Ovary (tissue), 10 donors: ENCODE measurements at places on chromosomes 11 and 22. TPM values are rescaled to one million over a fixed set of nuclear protein-coding genes. Genes with fewer than 3 reads are reported as not detected.

DNA sequence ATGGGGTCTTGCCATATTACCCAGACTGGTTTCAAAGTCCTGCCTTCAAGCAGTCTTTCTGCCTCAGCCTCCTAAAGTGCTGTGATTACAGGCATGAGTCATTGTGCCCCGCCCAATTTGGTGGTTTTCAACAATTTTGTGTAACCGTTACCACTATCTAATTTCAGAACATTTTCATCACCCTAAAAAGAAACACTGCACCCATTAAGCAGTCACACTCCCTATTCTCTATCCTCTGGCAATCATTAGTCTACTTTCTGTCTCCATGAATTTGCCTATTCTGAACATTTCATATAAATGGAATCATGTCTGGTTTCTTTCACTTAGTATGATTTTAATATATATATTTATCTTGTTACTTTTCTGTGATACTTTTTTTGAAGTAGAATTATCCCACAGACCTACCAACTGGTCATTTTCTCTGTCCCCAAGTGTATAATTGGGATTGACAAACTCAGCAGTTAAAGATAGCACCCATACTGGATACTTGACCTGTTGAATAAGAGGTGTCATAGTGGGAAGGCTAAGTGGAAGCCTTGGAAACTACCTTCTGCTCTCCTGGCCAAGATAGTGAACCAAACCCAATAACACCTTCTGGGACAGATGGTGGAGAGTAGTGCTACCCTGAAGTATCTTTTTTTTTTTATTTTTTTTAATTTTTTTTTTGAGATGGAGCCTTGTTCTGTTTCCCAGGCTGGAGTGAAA lies 64.8 kb downstream of the STIM1 start:
- H3K4me1 ChIP-seq, result peaks cover 2% of the 10 kb centered on the region
- H3K27ac ChIP-seq, result no peak overlapping the region
- H3K36me3 ChIP-seq, result no peaks in the 10 kb centered on the region
- no peaks in the 10 kb centered on the region for H3K27me3 ChIP-seq
- no peak for DNase-seq

GRCh38 chr11:33700063-33700501 lies 544 bp downstream of the C11orf91 start:
- H3K4me1 ChIP-seq, result peaks cover 17% of the 10 kb centered on the region
- H3K27me3 ChIP-seq, result no peaks in the 10 kb centered on the region
- H3K27ac ChIP-seq, result peak overlapping the region; percentile 53

Gene PRAME
- 8.7 TPM for polyA plus RNA-seq

DNA sequence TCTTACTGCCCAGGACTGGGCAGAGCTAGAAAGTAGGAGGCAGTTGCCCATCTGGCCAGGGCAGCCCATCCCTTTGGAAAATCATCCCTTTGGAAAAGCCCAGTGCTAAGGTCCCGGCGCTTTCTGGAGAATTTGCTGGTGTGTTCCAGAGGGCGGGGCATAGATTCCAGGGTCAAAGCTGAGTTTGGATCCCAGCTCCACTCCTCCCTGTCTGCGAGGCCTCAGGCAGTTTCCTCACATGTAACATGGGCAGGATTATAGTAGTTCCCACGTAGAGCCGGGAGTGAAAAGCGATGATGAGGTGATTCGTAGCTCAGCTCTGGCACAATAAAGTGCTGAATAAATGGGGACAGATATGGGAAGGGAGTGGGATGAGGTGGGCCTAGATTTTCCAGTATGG lies 31.4 kb upstream of the LRRC10B start:
- DNase-seq, result no peak
- H3K4me3 ChIP-seq, result no peak overlapping the region
- H3K36me3 ChIP-seq, result no peaks in the 10 kb centered on the region

Gene PAMR1
- 25.8 TPM for polyA plus RNA-seq
